Stromal cell of bone marrow (primary cell): ENCODE measurements at places on chromosomes 2 and 18.

DNA sequence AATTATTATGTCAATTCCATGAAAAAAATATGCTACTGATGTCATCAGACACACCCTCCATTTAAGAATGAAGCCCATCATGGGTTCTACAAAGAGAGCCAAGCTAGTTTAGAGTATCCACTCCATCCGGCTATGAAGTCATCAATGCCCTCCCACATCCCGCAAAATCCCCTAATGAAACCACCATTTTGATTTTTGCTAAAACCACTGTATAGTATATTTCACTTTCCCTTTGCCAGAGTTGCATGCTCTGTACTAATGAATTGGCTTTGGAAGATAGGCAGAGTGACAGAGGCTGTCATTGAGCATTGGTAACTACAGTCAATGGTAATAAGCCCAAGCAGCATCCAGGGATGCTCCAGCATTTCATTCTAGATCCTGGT is 118.6 kb downstream of the ANKRD44 start:
- no peak for DNase-seq

GRCh38 chr2:19607931-19608771 is 249.7 kb upstream of the OSR1 start:
- DNase-seq: peak; percentile 86

- peak; percentile 15 for DNase-seq
These were observed 8.8 kb downstream of the PLCL1 start for GRCh38 chr2:197813093-197813787.

DNA sequence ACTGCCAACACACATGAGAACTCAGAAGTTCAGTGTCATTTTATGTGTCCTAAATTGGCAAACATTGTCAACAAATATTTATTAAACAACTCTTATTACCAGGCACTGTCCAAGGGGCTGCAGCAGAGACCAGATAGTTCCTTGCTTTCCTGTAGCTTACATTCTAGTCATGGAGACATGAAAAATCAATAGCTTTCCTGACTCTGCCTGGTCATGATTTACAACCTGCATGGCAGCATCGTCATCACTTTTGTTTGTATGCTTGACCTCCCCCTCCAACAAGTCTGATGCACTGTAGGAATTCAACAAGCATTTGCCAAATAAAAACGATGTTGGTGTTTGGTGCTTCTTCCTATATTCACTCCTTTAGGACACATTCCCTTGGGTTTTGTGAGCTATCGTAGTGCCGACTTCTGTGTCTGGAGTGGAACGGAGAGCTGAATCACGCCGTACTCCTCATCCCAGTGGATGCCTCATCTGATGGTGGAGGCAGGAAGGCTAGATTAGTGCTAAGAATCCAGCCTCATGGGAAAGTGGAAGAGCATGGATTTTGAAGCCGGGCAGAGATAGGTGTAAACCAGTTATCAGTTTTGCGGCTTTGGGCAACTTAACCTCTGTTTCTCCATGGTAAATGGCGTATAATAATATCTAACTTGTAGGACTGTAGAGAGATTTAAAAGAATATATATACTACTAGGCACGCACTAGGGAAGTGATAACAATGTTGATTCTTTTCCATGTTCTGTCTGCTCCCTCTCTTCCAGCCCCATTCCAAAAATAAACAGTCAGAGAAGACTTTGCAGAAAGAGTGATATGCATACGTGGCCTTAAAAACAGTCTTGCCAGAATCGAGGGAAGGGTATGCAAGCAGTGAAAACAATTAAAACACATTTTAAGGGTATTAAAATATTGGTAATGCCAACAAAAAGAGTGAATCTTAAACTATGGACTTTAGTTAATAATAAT is 120.5 kb upstream of the ZFP36L2 start:
- no peak for DNase-seq

- no peak for DNase-seq
These were observed 256.7 kb downstream of the HDAC4 start for GRCh38 chr2:239143858-239144712.

GRCh38 chr2:56184500-56185011 is 766 bp downstream of the CCDC85A start:
- DNase-seq: no peak

DNA sequence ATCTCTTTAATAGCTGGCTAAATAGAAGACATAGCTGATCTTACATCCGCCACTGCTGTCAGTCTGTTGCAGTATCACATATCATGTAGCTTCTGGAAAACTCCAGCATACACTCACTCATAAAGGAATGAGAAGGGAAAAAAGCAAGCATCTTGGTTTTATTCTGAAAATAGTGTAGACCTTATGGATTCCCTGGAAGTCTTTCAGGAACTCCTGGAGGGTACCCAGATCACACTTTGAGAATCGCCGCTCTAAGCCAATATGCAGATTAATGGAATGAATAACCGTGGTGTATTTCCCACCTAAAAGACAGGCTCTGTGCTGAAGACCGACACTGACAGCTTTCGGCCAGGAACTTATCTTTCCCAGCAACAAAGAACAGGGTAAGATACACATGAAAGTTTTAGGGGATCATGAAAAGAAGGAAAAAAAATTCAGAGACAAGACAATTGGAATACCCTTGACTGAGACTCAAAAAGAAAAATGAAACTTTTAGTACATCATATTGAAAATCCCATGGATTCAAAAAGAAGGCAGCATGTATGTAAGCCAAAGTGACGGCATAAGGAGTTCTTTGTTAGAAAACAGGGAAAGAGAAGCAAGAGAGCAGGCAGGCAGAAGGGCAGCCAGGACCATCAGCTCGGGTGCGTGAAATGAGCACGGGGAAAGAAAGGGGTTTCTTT is 56.4 kb upstream of the SEC11C start:
- DNase-seq: no peak

DNA sequence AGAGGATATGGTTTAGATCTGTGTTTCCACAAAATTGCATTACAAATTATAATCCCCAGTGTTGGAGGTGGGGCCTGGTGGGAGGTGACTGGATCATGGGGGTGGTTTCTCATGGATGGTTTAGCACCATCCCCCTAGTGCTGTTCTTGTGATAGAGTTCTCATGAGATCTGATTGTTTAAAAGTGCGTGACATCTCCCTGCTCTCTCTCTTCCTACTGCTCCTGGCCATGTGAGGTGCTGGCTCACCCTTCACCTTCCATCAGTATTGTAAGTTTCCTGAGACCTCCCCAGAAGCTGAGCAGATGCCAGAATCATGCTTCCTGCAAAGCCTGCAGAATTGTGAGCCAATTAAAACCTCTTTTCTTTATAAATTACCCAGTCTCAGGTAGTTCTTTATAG is 33.1 kb downstream of the LHCGR start:
- no peak for DNase-seq

DNA sequence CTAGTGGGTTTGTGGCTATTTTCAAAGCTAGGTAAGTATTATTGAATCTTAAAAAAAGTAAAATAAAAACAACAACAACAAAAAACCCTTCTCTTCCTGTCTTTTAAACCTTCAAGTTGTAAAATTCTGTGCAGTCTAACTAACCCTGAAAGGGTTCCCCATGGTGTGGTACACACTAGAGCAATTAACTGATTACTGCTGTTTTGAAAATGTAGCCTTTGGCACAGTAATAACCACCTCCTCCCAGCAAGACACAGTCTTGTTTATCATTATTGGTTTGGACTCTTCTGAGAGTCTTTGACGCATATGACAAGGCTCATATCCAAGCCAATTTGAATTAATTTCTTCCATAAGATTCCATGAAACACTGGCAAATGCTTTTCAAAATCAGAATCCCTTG is 2184.6 kb upstream of the PIK3C3 start:
- no peak for DNase-seq

- DNase-seq: no peak
These were observed 18.0 kb upstream of the DAPL1 start for GRCh38 chr2:158777077-158777476.

DNA sequence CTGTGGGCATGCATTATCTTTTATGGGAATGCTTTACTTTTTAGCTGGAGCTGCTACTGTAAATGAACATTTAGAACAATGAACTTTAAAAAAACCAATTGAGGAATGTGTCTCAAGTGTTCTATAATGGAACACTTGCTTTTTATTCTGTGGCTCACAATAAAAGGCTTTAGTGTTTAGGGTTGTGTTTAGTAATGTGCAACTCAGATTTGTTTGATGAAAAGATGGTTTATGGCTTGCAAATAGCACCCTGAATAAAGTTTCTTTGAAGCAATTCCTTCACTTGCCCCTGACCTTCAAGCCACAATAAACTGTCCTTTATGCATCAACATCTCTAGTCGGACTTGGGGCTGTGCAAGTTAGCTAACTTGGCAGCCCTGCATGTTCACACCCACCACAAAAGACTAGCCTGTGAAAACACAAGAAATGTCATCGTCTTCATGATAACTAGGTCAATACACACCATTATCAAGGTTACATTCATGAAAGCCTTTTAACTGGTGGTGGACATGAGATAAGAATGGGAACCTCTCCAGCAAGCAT is 98.7 kb downstream of the MYO1B start:
- no peak for DNase-seq

DNA sequence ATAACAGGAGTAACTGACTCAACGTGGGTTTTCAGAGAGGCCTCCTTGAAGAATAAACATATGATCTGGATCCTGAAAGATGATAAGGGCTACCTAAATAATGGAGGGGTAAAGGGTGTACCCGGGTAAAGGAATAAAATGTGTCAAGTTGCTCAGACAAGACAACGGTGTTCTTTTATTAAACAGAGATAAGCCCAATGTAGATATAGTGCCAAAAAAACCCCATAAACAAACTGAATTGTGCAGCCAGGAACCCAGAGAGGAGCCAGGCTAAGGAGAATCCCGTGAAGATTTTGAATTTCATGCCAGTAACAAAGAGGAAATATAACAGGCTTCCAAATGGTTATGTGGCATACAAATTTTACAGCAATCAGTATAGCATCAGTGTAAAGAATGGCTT is 618.2 kb downstream of the CPS1 start:
- no peak for DNase-seq

DNA sequence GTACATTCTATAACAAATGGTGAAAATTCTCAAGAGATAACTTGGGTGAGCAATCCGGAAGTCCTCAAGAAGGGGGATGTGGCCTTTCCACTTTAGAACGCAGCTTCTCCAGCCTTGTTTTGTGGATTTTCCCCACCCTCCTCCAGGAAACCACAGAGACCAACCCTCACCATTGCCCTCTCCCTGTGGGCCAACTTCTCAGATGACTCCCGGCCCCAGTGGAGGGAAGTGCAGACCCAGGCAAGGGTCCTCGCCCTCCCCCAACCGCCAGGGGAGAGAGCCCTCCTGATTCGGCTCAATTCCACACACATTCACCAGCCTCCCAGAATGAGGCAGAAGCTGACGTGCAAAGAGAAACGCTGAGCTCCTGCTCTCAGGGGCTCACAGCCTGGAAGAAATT is 277.2 kb downstream of the EIPR1 start:
- DNase-seq: no peak

DNA sequence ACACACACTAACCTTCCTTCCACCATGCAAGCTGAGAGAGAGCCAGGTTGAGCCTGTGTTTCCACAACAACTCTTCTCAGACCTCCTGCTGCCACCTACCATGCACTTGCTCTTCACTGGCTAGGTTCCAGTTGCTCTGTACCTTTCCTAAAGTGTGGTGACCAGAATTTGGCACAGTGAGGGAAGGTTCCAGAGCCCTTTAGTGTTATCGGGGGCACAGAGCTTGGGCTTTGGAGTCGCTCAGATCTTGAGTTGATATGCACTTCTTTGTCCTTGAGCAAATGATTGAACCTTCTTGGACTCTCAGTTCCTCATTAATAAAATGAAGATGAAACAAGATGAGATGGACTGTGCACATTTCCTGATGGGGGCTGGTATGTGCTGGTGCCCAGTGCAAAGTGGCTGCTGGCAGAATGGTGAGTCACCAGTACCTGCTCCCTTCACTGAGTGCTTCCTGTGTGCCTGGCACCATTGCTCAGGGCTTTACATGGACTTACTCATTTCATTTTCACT is 47.1 kb downstream of the NEDD4L start:
- DNase-seq: no peak

- DNase-seq: peak; percentile 48
These were observed 239.9 kb downstream of the MTX2 start for GRCh38 chr2:176508984-176509740.

- DNase-seq: peak; percentile 23
These were observed 52.7 kb downstream of the MAP2 start for GRCh38 chr2:209476367-209477208.

- DNase-seq: no peak
These were observed 83.4 kb downstream of the DOCK10 start for GRCh38 chr2:224958873-224959272.

- DNase-seq: peak; percentile 38
These were observed 281.5 kb downstream of the NEDD4L start for GRCh38 chr18:58325494-58325893.

DNA sequence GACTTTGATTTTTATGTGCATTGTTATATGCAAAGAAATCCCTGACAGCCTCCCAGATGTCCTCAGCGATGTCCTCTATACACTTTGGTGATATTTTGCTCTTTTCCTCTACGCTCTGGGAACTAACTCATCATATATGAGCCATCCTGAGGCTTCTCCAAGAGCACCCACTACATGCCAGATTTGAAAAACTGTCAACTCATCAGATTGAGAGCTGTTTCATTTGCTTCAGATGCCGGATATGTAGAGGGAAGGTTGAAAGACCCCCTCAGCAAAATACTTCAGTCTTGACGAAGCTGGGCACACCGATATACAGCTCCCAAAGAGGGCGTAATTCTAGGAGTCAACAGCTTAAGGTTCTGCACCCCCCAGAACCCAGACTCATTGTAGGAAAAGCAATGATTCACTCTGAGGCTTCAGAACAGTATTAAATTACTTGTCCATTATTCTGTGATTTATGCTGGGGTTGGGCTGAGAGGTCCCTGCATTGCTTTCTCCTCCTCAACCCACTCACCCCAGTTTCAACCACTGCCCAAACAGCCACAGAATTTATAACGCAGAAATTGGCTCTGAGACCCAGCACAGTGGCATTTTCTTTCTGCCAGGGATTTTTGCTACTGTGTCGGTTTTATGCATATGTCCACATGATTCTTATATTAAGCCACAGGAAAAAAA is 341.8 kb downstream of the ALK start:
- DNase-seq: no peak

DNA sequence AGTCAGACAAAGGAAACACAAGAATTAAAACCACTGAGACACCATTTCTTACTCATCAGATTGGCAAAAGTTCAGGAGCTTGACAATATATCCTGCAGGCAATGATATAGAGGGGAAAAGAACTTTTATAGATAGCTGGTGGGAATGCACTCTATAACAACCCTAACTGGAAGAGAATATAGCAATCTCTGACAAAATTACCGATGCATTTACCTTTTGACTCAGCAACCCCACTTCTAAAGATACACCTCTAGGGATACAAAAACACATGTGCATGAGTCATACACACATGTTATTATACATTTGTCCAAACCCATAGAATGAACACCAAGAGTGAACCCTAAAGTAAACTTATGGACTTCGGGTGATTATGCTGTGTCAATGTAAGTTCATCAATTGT is 79.4 kb upstream of the SRD5A2 start:
- DNase-seq: no peak

- DNase-seq: no peak
These were observed 419.3 kb upstream of the VWC2L start for GRCh38 chr2:213991453-213992108.

- no peak for DNase-seq
These were observed 109.7 kb downstream of the RGPD3 start for GRCh38 chr2:106358521-106358920.
